ENCODE measurements at places on chromosomes 5 and 9.

DNA sequence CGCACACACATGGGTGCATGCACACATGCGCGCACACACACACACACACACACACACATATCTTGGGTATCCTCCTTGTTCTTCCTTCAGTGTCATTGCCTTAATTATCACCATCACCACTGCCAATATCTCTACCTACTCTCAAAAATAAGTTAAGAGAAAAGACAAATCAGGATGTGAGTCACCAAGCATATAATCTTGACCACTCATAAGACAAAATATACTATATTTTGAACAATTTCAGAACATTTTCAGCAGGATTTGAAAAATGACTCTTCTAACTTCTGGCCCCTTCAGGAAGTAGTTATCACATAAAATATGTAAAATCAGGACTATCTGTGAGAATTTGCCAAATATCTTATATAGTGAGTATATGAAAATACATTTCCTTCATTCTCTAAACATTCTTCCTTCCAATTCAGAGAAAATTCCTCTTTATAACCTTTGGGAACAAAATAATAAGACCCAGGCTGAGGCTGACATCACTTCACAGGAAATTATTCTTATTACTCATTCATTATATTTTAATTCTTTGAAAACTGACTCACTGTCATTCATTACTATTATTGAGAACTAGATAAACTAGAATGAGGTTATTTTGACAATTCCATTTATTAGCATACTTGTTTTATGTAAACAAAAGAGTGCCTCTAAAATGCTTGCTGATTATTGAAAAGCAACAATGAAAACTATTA, 772.0 kb upstream of the ACO1 start:
- DNase-seq, result no peak

- peak; percentile 46 for DNase-seq
These were observed 79.3 kb downstream of the BRINP1 start for GRCh38 chr9:119289740-119290433.

- no peak for DNase-seq
These were observed 73.9 kb downstream of the RMI1 start for GRCh38 chr9:84054341-84055010.

GRCh38 chr5:10279328-10279727, 28.4 kb downstream of the CMBL start:
- no peak for DNase-seq

- no peak for DNase-seq
These were observed 44.6 kb upstream of the PIK3R1 start for GRCh38 chr5:68170826-68171558.

DNA sequence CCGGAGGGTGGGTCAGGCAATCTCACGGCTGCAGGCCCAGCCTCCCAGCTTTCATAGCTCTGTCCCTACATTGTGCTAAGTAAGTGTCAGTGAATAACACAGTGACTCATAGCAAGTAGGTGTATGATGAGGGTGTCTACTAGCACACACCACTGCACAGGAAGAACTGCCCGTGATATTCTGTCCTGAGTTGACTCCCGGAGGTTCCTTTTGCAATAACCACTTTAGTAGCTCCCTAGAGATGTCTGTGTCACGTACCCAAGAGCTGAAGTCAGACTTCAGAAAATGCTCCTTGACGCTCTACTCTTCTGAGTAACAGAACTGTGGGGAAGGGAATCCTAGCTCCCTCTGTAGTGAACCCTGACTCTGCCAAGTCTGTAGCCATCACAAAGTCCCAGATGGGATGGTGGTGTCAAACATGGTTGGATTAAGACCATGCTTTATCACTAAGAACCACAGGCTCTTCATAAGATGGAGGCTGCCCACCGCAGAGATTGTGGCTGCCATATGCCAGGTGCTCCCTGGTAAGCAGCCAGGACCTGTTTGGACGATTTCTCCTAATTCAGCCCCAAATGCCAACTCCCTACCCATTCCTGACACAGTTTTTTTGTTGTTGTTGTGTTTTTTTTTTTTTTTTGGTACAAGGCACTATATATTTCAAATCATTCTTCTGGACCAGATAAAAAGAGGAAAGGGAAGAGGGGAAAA, 352.6 kb upstream of the PANK3 start:
- no peak for DNase-seq

DNA sequence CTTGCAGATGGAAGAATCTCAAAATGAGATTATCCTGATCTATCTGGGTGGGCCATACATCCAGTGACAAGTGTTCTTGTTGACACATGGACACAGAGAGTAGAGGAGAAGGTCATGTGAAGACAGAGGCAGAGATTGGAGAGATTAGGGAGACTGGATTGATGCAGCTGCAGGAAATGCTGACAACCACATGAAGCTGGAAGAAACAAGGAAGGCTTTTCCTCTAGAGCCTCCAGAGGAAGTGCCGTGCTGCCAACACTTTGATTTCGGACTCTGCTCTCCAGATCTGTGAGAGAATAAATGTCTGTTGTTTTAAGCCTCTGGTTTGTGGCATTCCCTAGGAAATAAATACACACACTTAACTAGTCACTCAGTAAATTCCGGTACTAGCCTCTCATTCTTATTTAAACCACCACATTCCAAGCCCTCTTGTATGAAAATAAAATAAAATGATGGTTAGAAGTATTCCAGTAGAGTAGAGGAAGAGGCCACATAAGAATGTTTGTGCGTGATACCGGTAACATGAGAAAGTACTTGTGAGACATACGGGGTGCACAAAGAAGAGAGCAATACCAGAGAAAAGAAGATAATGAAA, 110.9 kb upstream of the DMAC1 start:
- no peak for DNase-seq

DNA sequence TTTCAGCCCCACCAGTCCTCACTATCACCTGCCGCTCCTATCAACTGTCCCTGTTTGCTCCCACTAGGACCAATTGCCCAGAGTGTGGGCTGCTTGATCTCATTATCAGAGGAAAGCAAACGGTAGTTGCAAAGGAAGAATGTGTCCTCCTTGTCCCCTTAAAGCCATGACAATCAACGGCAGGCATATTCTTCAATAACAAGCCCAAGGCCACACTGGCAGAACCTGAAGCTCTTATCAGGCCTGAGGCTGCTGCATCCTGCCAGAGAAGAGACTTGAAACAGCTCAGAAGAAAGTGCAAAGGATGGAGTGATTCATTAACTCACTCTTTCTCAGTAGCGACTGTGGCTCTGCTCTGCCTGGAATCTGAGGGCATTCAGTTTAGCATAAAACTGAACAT, 39.2 kb upstream of the MAN2A1 start:
- DNase-seq, result no peak

DNA sequence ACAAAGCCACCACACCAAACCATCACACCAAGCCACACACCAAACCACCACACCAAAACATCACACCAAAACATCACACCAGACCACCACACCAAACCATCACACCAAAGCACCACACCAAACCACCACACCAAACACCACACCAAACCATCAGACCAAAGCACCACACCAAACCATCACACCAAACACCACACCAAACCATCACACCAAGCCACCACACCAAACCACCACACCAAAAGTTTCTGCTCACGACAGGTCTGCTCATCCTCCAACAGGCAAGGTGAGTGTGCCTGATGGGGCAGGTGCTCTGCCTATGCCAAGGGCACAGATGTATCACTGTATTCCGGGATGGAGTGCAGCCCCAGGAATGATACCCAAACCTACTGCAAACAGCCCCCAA, 87.9 kb upstream of the FSTL4 start:
- DNase-seq, result no peak

DNA sequence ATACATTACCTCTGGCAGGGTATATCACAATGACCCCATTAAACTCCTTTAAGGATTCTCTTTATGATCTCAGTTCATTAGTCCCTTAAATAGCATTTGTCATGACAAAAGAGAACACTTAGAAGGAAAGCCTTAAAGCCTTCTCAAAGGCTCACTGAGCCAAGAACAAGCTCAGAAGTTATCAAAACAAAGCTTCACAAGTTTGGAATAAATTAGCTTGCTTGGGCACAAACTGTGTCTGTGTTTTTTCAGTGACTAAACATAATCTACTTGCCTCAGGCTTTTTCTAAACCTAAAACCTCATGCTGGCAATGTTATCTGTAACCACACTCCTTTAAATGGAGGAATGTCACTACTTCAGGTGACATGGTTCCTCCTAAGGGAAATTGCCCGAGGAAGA, 1114.9 kb upstream of the C9orf72 start:
- no peak for DNase-seq

DNA sequence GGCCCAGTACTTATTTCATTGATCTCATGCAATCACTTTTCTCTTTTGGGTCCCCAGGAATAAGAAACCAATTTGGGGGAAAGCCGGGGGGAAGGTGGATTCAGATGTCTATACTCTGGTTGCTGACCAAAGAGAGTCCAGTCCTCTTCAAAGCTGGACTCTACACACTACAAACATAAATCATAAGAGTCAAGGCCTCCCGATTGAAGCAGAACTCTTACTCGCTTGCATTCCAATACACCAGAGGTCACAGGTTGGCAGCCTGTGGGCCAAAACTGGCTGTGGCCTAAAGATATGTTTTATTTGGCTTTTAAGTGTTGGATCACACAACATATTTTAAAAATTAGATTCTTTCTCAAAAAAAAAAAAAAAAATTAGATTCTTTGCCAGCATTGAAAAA, 311.4 kb upstream of the MSX2 start:
- no peak for DNase-seq

DNA sequence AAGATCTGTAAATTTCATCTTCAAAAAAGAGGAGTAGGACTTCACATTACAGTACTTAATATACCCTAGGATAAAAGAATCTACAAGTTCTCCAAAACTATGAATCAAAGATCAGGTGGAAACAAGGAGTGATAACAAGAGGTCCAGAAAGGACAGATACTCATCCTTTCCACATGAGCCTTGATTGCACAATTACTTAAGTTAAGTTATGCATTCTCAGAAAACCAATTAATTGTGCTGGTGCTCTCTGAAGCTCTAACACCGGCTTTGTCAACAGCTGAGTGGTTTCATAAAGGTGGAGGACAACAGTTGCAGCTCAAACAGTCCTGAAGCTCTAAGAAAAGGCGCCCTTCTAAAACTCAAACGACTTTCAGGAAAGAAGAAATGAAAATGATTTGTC, 251.9 kb downstream of the BNC2 start:
- DNase-seq, result no peak

DNA sequence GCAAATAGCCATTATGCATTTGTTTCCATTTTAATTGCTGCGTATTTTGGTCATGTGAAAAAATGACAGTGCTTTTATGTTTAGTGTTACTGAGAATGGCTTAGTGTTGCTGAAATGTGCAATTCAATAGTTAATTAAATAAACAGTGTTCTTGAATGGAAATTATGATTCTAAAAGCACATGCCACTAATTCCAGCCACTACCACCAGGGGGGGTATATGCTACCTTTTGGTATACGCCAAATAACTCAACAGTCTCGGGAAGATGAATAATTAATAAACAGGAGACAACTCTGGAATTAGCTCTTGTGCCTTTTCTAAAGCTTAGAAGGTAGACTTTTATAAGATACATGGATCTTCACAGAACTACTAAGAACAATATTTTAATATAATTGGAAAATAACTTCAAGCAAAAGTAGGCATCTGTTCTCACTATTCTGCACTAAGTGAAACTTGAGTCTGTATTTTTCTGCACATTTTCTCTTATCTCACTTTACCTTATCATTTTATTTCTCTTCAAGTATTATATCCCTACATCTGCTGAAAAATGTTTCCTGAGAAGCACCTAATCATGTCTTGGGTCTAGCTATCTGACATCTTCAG, 83.5 kb upstream of the MINAR2 start:
- DNase-seq, result peak; percentile 66

DNA sequence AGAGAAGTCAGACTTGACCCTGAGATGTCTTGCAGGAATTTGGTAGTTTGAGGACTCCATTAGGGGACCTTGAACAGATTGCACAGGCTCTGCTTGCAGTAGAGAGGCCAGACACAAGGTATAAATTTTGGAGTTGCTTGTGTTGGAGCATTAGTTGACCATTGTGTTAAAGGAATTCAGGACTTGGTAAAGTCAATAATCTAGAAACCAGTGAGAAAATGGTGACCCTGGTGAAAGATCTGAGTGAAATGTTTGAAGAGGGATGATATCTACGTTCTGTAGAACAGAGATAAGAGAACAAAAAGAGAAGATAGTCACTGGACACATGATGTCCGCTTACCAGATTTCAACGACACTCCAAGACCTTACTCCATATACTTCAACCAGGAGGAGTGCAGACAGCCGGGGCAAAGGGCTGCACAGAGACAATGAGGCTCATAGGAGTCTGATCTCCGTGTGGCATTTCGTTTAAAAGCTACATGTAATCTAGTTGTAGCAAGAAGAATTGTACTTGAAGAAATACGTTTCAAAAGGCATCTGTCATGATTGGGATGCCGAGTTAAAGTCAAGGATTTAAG, 13.2 kb downstream of the DNAJC25 start:
- no peak for DNase-seq

- DNase-seq, result peak; percentile 87
These were observed at the start of gene GNPDA1 for GRCh38 chr5:142012792-142013388. GNPDA1 (minus strand) TSS chr5:142013027; CDS start chr5:142012035, 992 bp downstream.

GRCh38 chr5:96649251-96649662, 12.9 kb upstream of the CAST start:
- DNase-seq, result no peak

GRCh38 chr9:137240318-137240840, 708 bp upstream of the TUBB4B start:
- DNase-seq, result peak; percentile 91

GRCh38 chr9:111711548-111711947, 50.1 kb downstream of the GNG10 start:
- DNase-seq, result no peak

DNA sequence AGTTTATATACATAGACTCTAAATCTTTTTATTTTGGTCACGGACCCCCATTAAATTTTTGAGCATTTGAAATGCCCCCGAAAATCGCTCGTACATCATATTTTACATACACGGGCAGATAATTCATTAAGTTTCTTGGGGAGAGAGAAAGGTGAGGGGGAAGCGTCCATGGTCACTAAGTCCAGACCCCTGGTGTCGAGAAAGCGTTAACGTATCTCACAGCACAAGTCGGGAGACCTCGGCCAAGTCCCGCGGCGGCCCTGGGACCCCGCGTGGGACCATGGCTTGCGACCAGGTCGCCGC, 794 bp downstream of the PTBP3 start:
- no peak for DNase-seq

GRCh38 chr5:163165277-163165676, 272.1 kb upstream of the CCNG1 start:
- no peak for DNase-seq

DNA sequence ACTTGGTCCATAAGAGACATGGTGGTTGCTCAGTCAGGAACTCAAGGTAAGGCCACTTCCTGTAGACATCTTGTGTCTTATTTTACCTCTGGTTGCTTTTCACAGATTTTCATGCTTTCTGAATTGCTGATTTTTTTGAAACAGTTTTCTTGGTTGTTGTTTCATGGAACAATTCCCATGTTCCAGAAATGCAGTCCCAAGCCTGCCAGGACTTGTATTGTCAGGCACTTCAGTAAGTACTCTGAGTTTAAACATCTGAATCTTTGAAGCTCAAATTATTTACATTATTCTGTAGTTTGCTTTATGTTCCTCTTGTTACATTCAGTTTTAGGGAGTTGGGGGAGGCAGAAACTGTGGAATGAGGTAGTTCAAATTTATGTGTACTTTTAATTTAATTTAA, 290.2 kb downstream of the DMRT2 start:
- DNase-seq, result no peak

GRCh38 chr5:171639205-171639621, 146.4 kb upstream of the SMIM23 start:
- no peak for DNase-seq

Measured in erythroblast (primary cell).